ENCODE measurements at places on chromosomes 1 and 21.

- no peak for DNase-seq
Observed at GRCh38 chr1:87224201-87224600, 104.5 kb upstream of the LMO4 start.

DNA sequence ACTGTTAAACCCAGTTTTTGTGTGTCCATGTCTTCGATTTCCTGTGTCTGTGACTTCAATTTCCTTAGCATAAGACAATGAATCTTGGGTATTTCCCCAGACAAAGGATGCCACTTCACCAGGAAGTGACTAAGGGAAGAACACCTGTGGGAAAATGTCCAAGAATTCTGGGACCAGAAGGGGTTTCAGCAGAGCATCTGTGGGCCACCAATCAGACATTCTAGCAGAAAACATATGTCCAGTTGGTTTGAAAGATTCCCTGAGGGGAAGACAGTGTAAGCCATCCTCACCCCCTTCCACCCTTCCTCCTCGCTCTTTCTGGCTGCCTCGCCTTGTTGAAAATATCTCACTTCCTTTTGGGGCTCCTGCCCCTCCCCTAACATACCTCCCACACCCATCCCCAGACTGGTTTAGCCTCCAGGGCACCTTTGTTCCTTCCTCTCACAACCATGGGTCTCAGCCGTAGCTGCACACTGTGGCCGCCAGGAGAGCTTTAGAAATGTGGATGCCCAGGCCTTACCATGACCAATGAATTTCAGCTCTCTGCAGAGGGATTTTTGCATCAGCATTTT is 25.5 kb upstream of the IFNAR1 start:
- no peak for DNase-seq

GRCh38 chr1:219812086-219812485 is 116.3 kb downstream of the SLC30A10 start:
- DNase-seq = no peak

GRCh38 chr1:200354243-200354642 is 55.6 kb downstream of the ZNF281 start:
- DNase-seq = no peak

GRCh38 chr1:184533915-184534314 is 147.1 kb downstream of the C1orf21 start:
- DNase-seq = no peak

DNA sequence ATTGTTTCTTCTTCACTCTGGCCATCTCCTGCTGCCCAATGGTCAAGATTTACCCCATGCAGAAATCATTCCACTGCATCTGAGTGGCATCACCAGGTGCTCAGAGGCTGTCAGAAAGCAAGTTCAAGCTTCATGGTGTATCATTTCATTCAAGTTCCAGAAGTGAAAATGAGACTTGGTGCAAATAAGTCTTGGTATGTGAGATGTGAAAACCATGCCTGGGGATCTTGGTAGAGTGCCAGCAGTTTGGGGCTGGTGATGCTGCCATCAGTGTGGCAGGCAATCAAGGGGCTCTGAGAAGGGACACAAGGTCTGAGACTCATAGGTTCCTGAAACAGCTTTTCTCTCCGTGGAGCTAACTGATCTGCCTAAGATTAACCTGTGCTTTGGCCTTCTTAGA is 52.0 kb downstream of the CD2 start:
- DNase-seq = no peak

DNA sequence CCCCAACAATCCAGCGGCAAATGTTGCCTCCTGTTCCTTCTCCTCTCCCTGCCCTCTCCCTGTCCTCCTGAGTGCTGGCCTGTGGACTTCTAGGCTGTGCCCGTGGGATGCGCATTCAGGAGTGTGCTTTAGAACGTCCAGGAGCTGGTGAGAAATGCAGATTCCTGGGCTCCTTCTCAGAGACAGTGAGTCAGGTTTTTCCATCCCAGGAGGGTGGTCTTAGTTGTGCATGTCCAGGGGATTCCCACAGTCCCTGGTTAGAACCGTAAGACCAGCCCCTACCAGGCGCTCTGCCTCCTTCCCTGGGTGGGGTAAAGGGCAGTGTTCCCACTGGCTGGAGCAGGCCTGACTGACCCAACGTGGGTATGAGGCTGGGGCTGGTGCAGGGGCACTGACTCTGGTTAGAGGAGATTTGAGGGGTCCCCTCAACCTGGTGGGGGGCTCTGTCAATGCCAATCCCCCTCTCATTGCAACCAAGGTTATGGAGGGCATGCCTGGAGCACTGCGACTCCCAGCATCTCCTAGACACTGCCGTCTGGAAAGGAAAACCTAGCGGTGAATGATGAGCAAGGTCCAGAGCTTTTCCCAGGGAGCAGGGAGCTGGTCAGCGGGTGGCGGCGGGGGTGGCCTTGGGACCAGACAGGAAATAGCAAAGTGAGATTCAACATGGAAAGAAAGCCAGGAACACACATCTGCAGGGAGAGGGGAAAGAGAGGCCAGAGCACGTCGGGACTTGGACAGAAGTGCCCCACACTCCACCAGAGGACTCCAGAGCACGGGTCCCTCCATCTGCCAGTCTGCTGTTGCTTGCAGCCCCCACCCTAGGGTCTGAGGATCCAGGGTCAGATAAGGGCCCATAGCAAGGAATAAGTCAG is 38.5 kb downstream of the HSPG2 start:
- no peak for DNase-seq

Measured in activated naive CD4-positive, alpha-beta T cell (primary cell).